GOT3 (cell line): ENCODE measurements at places on chromosomes 11 and 22.

GRCh38 chr22:19174106-19175025 is 4.2 kb downstream of the SLC25A1 start:
- DNase-seq, result no peak

GRCh38 chr11:71062199-71062598 is 190.2 kb downstream of the SHANK2 start:
- DNase-seq, result no peak

GRCh38 chr22:31092161-31092560 is 11.0 kb downstream of the SMTN start:
- no peak for DNase-seq

GRCh38 chr22:42340150-42340549 is 69.7 kb upstream of the TCF20 start:
- DNase-seq, result no peak

- DNase-seq, result no peak
These were observed 564.2 kb upstream of the ANO5 start for GRCh38 chr11:21628641-21629040.

GRCh38 chr11:60566776-60567175 is 51.6 kb downstream of the MS4A13 start:
- DNase-seq, result no peak

GRCh38 chr11:65288706-65289536 is 25.7 kb upstream of the CDC42EP2 start:
- no peak for DNase-seq

DNA sequence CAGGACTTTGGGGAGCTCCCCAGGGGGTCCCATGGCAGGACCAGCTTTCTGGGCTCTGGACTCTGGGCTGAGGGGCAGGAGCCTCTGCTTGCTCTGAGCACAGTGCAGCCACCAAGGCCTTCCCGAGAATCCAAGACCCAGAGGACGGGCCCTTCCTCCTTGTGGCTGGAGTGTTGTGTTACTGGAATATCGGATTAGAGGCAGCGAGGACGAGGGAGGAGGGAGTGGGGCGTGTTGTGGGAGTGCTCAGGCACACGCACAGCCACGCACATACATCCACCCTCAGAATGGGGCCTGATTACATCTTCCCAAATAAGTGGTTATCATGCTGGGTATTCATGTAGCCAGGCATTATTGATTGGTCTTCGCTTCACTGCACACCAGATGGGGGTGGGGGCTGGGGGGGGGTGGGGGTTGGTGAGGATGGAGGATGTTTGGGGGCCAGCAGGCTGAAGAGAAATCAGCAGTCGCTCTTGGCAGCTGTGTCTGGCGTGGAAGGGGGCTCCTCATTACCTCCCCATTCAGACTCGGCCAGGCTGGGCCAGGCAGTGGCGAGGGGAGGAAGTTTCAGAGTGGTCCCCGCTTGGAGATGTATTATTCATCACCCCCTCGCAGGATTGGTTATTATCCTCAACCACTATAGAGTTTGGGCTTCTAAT is 120.9 kb downstream of the ST3GAL4 start:
- no peak for DNase-seq
